Stimulated activated CD4-positive, alpha-beta T cell treated with anti-CD3 and anti-CD28 coated beads, Interleukin-4, amount 100 ng/mL, for 4 hours (primary cell): ENCODE measurements at places on chromosomes 7 and 10.

DNA sequence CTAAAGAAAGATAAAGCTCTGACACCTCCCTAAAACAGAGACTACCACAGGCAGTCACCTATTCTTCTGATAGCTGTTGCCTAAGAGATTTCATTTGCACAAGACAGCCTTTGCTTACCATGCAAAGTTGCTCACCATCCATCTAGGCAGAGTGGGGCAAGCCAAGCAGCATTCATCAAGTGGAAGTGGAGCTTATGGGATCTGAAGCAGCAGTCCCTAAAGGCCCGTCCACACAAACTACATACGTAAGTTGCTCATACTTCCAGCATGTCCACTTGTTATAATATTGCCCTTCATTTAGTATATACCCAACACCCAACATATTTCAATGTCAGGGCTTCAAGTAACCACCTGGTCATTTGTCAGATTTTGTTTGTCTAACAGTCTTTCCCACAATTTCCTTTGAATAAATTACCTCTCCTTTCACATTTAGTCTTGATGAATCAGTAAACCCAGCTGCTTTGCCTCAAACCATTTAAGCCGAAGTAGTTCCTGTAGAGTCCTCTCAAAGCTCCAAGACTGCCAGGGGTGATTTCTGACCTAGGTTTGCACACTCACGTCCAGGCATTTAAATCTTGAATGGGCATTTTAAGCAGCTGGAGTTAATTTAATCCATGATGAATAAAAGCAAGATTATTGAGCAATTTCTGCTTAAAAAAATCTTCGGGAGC is 67.9 kb downstream of the ATAD1 start:
- DNase-seq, result no peak

DNA sequence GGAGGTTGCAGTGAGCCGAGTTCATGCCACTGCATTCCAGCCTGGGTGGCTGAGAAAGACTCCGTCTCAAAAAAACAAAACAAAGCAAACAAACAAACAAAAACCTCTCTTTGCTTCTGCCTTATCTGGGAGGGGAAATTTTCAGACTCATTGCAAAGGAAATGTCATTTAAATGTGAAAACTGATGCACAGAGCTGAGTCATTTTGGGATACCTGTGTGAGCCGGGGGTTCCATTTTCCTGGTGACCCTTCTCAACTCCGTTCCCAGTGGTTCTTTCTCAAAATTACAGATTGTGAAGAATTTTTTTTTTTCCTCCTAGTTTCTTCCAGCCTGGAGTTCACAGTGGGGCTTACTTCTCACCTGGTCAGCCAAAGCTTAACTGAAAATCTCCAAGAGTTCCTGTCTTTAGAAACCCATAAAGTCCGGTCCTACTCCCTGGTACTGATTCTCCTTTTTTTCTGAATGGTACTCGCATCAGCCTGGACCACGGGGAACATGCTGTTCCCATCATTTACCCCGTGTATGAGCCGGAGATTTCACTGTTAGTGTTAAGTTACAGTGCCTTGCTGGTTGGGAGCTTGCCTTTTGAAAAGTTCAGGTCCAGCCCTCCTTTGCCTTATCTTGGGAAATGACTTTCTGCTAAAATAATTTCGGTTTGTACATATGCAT is 56.9 kb downstream of the RBM20 start:
- DNase-seq, result no peak

- DNase-seq, result no peak
These were observed 149.2 kb downstream of the DYNC1I1 start for GRCh38 chr7:95921543-95921942.

DNA sequence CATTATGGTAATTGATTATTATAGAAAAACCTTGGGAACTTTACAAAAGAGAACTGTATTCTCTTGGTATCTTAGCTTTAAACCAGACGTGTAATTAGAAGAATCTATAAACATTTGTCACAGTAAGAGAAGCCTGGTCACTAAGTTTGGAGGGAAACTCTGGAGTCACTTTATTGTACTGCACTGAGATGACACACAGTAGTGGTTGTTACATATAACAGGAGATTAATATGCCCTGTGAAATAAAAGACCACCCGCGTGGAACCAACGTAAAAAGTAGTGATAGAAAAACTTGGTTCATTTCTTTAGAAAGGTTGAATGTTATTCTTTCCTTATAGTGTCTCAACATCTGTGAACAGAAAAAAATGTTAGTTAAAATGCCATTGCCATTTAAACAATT is 416.1 kb downstream of the MDFIC start:
- no peak for DNase-seq

DNA sequence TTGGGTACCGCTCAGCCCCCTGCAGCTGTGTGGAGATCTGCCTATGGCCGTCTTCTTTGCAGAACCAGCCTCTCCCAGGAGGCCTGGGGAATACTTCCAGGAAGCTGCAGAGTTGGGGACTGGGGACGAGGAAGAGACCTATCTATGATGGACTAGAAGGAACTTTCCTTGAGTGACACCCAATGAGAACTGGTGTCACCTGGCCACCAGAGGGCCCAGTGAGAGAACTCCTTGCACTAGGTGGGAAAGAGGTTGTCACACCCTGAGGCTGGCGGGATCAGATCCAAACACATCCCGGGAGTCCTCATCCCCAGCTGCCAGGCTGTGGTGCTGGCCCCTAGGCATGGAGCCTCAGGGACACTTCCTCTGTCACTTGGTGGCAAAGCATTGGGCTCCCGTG is 4.9 kb upstream of the GRID2IP start:
- no peak for DNase-seq

GRCh38 chr10:121596689-121597503 is 1.3 kb downstream of the FGFR2 start:
- no peak for DNase-seq

- no peak for DNase-seq
These were observed 43.3 kb downstream of the POLR1F start for GRCh38 chr7:19665399-19666008.

DNA sequence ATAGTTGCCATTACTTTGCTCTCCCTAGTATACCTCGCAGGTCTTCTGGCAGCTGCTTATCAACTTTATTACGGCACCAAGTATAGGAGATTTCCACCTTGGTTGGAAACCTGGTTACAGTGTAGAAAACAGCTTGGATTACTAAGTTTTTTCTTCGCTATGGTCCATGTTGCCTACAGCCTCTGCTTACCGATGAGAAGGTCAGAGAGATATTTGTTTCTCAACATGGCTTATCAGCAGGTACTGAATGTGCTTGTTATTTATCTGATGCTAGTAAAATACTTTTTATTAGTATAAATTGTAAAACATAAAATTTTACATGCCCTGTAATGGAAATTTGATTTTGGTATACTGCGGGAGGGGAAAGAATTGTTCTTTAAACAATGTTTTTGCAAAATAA is 15.7 kb downstream of the STEAP2 start:
- no peak for DNase-seq

GRCh38 chr7:112296432-112296831 is 89.9 kb downstream of the ZNF277 start:
- no peak for DNase-seq

DNA sequence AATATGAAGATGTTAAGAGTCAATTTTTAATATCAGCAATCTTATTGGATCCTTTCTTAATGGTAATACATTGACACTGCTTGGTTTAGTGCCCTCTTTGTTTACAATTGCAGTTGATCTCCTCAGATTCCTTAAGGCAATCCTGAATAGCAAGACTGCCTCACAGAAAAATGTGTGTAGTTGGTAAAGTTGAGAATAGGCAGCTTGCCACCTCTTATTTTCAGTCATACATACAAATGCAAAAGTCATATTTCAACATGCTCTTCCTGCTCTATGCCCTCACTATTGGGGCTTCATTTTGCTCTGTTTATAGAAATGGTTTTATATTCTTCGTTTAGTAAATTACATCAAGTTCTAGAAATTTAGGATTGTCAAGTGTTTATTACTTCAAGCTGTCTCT is 661.1 kb upstream of the ANKRD30A start:
- DNase-seq, result no peak

GRCh38 chr10:33214174-33214573 is 120.3 kb downstream of the NRP1 start:
- DNase-seq, result no peak

DNA sequence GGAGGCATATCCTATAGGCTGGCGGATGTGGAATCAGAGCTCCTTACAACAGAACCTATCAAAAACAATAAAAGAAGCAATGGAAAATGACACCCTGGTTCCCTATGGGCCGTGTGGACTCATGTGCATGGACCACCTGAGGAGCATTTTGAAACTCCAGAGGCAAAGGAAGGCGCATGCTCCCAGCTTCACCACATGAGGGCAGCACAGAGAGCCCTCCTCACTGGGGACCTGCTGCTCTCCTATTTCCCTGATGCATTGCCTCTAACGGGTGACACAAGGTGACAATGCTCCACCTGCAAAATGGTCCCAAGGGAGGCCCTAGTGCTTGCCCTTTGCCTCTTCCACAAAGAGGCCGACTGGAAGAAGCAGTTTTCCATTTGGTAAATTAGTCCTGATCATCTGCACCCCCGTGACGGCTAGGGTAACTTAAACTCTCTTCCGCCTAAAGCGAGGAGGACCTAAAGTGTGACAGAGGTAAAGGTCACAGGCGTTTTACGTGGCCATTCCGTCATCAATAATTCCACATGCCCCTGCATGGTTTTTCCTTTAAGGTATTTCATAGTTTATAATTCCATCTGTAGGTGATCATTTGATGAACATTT is 67.7 kb downstream of the GPAM start:
- peak; percentile 19 for DNase-seq

DNA sequence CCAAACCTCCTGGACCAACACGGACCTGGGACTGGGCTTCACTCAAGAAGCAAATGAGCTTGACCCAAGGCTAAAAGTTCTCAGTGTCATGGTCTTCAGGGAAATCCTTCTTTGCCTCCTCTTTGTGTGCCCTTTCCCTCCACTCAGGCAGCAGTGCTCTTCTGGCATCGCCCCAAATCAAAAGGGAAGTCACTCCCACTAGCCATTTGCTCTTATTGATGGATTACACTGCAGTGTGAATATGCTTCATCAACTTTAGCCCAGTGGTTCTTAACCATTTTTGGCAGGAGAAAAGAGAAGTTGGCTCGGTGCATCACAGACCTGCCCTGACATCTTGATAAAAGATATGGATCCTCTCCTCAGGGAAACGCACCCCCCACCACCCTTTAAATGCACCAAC is 19.2 kb upstream of the IKZF1 start:
- DNase-seq, result no peak

DNA sequence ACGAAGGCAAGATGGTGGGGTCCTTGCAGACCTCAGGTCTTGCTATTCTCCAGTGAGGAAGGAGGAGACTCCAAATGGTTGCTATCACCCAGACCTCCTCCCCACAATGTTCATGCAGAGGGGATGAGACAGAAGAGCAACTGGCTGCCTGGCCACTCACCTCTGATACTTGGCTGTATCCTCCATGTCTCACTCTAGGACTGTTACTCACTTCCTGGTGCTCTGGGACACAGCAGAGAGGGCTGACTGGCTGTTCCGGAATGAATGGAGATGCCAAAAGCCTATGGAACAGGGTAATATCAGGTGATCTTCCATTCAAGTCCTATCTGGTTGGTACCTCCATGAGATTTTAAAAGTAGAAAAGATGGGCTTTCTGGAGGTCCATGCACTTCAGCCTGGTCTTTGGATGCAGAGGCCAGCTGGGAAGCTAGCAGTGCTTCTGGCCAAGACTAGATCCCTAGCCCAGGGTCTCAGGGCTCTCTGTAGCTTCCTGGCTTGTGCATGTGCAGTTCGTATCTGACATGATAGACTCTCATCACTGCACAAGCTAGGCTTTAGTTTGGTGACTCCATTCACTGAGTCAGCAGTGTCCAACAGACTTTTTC is 27.0 kb upstream of the ABI1 start:
- DNase-seq, result no peak

GRCh38 chr7:128855559-128855958 is 7.1 kb upstream of the ATP6V1F start:
- no peak for DNase-seq
